Activated T-cell treated with anti-CD3 and anti-CD28 coated beads, Interleukin-2, amount 50 U/mL, for 24 hours (primary cell): ENCODE measurements at places on chromosomes 16 and 17.

DNA sequence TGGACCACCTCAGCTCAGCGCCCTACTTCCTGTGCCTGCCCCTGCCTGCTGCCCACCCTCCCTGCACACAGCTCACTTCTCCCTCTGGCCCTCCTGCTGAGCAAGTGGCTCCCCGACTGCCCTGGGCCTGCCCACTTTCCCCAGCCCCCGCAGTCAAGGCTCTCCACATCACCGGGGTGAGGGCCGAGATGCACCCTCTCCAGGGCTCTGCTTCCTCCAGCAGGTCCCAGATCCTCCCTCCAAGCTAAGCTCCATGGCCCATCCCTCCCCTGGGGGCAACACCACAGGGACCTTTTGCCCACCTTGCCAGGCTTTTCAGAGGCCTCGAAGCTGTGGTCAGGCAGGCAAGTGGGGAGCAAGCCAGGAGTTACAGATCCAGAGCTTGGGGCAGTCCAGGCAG is 820.2 kb downstream of the KCNJ18 start:
- DNase-seq = no peak

- DNase-seq = no peak
Measured at GRCh38 chr16:67441271-67441753, 10.4 kb downstream of the HSD11B2 start.

DNA sequence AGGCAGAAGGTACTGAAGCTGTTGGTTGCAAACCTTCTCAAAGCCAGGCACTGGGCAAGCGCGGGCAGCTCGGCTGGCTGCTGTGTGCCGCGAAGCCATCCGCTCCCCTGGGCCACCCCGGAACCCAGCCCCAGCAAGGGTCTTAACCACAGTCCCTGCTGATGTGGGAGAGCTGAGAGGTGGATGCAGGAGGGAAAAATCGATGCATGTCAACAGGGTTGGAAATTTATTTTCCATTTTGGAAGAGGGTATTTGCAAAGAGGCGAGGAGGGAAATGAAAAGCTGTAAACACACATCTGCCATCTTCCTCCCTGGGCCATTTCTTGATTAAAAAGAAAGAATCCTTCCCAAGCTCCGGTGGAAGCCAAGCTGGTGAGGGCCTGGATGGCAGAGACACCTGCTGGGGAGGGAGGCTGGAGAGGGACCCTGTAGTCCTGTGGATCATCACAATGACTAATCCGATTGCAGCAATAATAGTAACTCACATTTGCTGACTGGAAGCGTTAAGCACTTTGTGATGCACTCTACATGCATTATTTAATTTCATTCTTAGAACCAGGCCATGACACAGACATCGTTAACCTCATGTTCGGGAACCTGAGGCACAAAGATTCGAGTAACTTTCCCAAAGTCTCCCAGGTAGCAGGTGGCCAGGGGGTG is 13.9 kb upstream of the TBX2 start:
- no peak for DNase-seq

- no peak for DNase-seq
Measured at GRCh38 chr16:53870831-53871230, 166.9 kb downstream of the FTO start.

- DNase-seq = no peak
Measured at GRCh38 chr16:54370278-54371040, 83.9 kb upstream of the IRX3 start.

DNA sequence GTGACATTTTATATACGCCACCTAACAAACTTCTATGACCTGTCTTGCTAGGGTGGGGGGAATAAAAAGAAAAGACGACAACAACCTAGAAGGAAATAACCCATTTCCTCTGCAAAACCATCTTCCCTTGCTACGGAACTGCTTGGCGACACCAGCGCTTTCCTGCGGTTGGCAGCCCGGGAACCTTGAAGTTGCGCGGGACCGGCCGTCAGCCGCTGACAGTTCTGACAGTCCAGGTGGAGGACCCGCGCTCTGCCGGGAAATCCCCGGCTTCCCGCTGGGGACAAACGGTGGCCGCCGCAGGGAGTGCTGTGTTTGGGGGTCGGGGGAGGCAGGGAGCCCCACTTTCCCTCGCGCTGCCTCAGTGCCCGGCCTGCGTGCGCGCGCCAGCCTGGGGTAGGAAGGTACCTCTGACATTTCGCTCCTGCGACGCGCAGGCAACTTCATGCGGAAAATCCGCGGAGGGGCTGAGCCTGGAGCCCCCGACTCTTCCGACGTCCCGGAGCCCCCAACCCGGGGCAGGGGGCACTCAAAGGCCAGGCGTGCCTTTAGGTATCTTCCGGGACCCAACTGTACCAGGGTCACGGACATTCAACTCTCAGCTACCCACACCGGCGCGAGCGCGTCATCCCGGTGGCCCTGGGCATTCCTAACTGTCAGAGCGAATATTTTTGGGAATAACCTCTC is 516 bp downstream of the SLC16A6 start:
- peak; percentile 76 for DNase-seq

DNA sequence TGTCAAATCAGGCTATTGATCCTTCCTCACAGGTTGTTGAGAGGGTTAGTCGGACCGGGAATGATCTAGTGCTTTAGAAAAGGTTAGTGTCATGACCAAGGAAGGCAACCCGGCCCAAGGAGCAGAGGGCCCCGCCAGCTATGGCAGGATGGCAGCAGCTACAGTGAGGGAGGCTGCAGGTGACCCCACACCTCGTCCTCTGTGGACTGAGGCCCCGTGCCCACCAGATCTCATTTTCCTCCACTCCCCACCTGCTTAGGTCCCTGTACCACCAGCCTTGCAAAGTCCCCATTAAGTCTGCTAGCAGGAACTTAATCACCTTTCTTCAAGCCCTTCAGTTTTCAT is 107.5 kb downstream of the CCDC182 start:
- DNase-seq = no peak

- DNase-seq = no peak
Measured at GRCh38 chr16:49926941-49927340, 71.0 kb upstream of the ZNF423 start.

DNA sequence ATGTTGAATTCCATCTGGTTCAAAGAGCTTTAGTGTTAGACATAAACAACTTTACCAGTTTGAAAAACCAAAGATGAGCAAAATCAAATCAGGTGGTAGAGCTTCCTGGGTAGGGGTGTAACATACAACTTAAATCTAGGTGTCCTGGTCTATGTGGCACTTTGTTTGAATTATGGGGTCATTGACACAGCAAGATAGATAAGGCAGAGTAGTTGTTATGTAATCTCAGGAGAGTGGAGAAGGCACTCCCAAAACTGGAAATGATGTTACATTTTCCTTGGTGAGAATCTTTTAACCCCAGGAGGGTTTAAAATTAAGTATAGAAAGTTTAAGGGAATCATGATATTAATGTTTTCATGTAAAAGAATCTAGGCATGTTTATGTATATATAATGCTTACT is 31.9 kb downstream of the CCDC42 start:
- no peak for DNase-seq

- DNase-seq = no peak
Measured at GRCh38 chr16:20938426-20938825, 37.9 kb downstream of the LYRM1 start.

- DNase-seq = no peak
Measured at GRCh38 chr17:31274252-31274651, 22.8 kb downstream of the OMG start.

- DNase-seq = no peak
Measured at GRCh38 chr17:75891022-75891604, 5.6 kb downstream of the TRIM65 start.

- no peak for DNase-seq
Measured at GRCh38 chr17:48589831-48590606, at the start of gene HOXB3. HOXB3 (minus strand) TSS chr17:48590241; CDS start chr17:48552474, 37,767 bp downstream.

- no peak for DNase-seq
Measured at GRCh38 chr17:69733171-69734012, 318.9 kb downstream of the MAP2K6 start.

DNA sequence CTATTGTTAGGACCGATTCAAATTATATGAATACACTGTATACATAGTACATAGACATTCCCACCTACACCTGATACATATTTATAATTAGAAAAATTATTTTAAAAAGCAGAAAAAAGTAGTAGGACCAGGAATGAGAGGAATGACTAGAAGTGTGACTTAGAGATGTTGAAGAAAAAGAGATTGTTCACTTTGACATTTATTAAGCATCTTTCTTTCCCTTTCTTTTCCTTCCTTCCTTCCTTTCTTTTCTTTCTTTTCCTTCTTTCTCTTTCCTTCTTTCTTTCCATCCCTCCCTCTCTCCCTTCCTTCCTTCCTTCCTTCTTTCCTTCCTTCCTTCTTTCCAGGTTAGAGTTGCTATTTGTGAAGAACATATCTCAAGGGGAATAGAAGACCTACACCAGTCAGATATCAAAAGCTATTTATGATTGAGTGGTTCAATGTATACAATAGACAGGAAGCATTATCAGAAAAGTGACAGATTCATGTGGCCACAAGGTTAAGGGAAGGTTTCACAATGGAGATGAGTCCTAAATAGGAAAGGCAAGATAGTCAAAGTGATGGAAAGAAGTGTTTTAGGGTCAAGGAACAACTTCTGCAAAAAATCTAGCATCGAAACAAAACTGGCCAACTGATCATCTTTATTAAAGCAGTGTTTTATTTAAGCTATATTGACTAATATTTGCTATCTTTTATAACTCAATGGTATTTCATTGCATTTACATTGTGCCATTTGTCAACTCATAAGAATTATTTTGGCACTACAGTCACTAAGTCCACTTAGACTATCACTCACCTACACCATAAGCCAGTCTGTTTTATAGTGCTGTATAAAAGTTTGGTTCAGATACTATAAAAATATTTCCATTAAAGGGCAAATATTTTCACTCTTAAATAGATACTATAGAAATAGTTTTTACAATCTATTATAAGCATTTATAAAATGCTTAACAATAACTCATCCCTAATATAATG is 54.1 kb upstream of the NACA2 start:
- DNase-seq = no peak

DNA sequence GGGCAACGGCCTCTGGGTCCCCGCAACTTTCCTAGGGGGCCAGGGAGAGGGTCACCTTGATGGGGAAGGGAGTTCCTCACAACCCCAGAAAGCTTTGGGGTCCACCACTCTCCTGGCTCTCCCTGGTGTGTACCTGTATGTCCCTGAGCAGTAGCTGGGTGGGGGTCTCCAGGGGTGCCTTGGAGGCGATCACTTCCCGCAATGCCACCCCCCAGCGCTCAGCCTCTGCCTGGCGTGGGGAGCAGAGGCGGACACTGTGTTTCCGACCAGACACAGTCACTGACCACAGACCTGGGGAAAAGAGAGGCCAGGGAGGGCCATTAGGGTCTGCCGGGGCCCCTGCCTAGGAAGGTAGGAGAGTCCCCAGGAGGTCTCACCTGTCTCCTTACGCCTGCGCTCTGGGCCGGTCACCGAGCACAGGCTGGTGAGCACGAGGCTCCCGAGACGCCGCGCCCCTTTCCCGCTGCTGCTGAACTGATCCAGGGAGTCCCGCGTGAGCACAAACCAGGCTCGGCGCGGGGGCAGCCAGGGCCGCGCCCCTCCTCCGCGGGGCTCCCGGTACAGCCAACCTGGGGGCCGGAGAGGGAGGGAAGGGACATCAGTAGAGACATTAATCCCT is 3.4 kb downstream of the PLEKHH3 start:
- DNase-seq = no peak

DNA sequence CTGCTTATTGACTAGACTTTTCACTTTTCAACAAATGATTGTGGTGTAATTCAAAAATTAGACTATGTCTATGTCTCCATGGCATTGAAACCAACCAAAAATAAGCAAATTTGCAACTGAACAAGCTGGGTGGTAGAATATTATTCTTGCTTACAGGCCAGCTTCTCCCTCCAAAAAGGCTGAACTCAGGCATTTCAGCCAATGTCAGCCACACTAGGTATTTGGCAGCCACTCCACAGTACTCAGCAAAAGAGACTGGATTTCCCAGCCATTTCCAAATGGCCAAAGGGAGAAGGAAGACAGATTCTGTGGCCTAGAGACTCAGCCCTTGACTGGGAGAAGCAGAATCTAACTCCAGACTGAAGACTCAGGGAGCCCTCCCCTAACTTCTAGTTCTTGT is 121.8 kb upstream of the IRX5 start:
- no peak for DNase-seq

GRCh38 chr17:51351890-51352289 is 91.5 kb downstream of the UTP18 start:
- DNase-seq = no peak

DNA sequence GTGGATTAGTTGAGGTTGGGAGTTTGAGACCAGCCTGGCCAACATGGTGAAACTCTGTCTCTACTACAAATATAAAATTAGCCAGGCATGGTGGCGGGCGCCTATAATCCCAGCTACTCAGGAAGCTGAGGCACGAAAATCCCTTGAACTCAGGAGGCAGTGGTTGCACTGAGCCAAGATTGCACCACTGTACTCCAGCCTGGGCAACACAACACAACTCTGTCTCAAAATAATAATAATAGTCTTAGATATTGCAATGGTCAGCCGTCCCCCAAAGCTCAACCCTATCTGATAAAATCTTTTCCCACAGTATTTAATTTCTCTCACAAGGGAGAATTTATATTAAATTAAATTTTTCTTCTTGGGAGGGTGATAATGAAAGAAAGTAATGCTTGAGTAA is 169.6 kb downstream of the XYLT1 start:
- DNase-seq = no peak

GRCh38 chr17:43079641-43080302 is 45.4 kb downstream of the BRCA1 start:
- no peak for DNase-seq

- DNase-seq = no peak
Measured at GRCh38 chr17:8025176-8025911, 13.5 kb upstream of the ALOX15B start.

- no peak for DNase-seq
Measured at GRCh38 chr17:38451840-38452529, 23.7 kb downstream of the ARHGAP23 start.

- DNase-seq = no peak
Measured at GRCh38 chr17:77622647-77623046, 335.9 kb upstream of the TNRC6C start.

GRCh38 chr17:69557339-69557738 is 142.8 kb downstream of the MAP2K6 start:
- DNase-seq = no peak

DNA sequence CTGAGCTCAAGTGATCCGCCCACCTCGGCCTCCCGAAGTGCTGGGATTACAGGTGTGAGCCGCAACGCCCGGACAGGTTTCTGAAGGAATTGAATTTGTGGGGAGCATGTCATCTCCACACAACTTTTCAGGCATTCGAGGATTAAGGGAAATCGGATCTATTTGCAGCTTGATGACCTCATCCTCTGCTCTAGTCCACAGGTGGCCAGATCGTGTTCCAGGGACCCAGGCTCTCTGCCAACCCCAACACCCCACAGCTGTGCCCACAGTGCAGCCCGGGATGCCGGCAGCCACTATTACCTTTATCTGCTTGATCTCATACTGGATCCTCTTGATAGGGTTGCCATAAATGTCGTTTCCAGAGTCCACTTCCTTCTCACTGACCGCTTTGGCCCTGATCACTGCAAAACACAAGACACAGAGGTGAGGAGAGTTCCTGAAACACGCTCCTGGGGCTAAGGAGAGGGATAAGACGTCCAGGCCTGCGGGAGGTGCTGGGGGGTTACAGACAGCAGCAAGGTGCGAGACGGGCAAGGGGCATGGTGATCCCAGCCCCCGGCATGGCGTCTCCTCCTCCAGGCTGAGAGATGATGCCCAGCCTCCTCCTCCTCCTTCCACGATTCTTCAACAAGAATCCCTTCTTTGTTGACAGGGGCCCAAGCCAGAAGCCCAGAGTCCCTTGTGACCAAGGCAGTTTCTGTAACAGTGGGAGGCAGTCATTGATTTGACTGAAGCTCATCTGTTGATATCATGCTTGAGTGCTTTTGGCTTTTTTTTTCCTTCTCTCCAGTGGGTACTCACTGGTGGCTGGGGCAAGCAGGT is 29.3 kb downstream of the CEP295NL start:
- no peak for DNase-seq
